ENCODE measurements at places on chromosomes 16 and 17.
A peak's percentile ranks its signal among the peaks of the same experiment; 100 is the strongest.

GRCh38 chr17:77688369-77688768 lies 270.1 kb upstream of the TNRC6C start:
- DNase-seq = no peak

DNA sequence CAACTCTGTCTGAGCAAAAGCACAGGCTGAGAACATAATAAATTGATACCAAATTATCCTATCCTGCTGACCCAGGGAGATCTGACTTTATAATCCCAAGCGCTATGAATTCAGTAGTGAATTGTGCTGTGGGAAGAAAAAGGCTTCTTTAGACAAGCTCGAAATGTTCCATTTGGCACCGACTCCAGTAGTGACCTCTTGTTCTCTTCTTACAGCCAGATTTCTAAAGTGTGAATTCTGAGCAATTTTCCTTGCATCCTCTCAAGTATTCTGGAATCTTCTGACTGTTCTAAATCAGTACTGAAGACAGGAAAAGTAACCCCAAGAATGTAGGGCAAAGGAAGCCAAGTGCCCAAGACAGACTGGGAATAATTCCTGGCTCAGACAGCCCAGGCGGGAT lies 58.2 kb downstream of the CDYL2 start:
- no peak for DNase-seq

DNA sequence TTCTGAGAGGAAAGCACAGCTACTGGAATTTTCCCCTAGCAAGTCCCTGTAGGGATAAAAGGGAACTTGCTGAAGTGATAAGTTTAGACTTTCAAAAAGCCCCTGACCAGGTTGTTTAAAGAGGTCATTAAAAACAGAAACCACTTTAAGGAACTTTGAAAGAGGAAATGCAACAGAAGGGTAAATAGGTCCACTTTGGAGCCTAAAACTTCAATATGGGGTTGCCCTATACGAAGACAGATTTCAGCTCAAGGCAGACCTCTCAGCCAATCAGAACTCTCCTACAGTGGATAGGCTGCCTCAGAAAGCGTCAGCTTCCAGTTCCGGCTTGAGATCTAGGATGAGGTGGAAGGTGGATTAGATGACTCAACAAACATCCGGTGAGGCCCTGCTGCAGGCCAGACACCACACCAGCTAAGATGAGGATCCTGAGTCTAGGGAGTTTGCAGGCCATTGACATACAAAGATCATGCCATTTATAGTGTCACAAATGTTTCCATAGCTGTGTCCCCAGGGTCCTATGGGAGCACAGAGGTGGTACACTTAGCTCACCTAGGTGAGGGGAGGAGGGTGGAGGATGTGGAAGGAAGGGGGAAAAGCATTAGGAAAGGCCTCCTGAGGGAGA lies 7.9 kb upstream of the MFSD6L start:
- no peak for DNase-seq

GRCh38 chr16:61575617-61576016 lies 460.6 kb downstream of the CDH8 start:
- no peak for DNase-seq

DNA sequence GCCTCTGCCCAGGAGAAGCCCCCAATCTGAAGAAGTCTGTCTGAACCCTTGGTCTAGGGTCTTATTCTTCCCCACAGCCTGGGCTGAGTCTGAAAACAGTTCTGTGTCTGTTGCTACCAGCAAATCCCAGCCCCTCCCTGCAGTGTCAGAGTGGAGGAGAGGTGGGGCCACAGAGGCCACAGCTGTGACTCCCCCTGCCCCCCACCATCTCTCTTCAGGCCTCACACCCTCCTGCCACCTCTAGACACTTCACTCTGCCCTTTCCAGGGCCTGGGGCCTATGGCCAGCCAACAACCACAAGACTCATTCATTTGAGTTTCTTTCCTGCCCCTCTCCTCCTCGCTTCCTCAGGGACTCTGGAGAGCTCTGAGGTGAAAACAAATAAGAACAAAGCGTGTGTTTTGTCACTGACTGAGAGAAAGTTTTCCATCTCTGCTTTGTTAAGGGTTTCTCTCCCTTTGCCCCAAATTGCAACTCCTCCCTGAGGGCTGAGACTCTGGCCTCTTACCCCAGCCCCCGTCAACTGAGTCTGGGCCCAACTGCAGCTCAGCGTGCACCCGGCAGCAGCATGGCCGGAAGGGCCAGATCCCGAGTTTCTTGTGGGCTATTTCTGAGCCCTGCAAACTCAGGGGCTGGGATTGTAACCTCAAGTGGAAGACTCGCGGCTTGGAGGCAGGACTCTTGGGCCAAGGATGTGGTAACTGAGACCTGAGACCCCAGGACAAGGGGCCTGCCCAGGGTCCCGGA lies 13.2 kb downstream of the C17orf50 start:
- no peak for DNase-seq

DNA sequence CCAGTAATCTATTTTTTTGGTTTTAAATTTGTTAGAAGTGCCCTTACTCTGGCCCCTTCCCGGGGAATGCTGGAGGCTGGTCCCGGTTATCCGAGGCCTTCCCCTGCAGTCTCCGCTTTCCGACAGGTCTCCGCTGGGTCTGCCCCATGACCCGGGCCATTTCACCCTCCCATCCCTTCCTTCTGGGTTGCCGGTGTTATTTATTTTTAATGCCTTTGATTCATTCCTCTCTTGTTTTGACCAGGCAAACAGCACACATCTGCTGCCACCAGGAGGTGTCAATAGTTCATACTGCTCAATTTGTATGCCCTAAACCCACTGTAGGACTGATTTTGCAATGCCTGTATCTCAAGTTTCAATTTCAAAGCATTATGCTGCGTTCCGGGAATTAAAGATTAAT lies 113.2 kb upstream of the IRX5 start:
- no peak for DNase-seq

GRCh38 chr17:51402899-51403298 lies 142.6 kb downstream of the UTP18 start:
- DNase-seq = no peak

GRCh38 chr17:38798614-38799500 lies 499 bp downstream of the PIP4K2B start:
- DNase-seq = no peak

- DNase-seq = no peak
Measured at GRCh38 chr17:44108440-44109311, 14.8 kb downstream of the HDAC5 start.

GRCh38 chr17:77690271-77691161 lies 268.0 kb upstream of the TNRC6C start:
- DNase-seq = no peak

GRCh38 chr16:89905511-89906139 lies 13.0 kb upstream of the MC1R start:
- DNase-seq = no peak

GRCh38 chr17:36132421-36132831 lies 28.8 kb downstream of the CCL4 start:
- DNase-seq = no peak

DNA sequence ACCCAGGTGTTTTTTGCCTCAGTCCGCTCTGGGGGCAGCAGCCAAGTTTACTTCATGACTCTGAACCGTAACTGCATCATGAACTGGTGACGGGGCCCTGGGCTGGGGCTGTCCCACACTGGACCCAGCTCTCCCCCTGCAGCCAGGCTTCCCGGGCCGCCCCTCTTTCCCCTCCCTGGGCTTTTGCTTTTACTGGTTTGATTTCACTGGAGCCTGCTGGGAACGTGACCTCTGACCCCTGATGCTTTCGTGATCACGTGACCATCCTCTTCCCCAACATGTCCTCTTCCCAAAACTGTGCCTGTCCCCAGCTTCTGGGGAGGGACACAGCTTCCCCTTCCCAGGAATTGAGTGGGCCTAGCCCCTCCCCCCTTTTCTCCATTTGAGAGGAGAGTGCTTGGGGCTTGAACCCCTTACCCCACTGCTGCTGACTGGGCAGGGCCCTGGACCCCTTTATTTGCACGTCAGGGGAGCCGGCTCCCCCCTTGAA lies 2.1 kb upstream of the C17orf107 start:
- DNase-seq = no peak

DNA sequence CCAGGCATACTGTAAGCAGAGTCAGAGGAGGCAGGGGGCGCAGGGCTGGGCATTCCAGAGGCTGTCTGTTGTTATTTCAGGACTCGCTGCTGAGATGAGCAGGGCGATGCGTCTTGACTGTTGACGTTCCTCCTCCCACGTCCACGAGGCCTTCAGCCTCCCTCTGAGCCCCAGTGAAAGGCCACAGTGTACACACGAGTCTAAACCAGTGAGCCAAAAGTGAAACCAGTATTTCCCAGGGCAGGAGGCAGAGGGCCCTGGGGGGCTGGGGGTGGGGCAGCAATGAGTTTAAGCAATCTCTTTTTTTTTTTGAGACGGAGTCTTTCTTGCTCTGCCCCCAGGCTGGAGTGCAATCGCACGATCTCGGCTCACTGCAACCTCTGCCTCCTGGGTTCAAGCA lies 21.5 kb downstream of the SMTNL2 start:
- no peak for DNase-seq

DNA sequence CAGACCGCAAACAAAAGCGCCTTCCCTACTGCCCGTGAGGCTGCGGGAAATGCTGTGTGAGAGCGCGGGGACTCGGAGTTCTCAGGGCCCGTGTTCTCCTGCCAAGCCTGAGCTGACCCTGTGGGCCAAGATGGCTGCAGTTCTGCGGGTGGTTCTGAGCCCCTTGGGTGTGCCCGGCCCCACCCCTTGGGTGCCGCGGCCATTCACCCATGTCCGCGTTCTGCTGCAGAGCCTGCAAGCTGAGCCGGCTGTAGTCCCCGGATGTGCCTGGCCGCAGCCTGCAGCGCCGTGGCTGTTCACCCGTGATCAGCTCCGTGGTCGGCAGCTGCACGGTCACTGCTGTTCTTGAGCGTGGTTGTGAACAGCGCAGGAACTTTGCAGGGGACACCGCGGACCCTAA lies 20.0 kb downstream of the ACSF3 start:
- DNase-seq = no peak

GRCh38 chr16:81127051-81127450 lies 30.9 kb upstream of the GCSH start:
- no peak for DNase-seq

GRCh38 chr17:34542700-34543336 lies 36.6 kb upstream of the TMEM132E start:
- DNase-seq = peak; percentile 9

GRCh38 chr17:71959154-71959553 lies 161.7 kb upstream of the SOX9 start:
- DNase-seq = no peak

GRCh38 chr16:67540756-67541155 lies 12.1 kb downstream of the RIPOR1 start:
- no peak for DNase-seq

Data from stimulated activated CD8-positive, alpha-beta memory T cell treated with anti-CD3 and anti-CD28 coated beads, Interleukin-4, amount 100 ng/mL, for 4 hours (primary cell).